ENCODE measurements at places on chromosomes 3 and 15. TPM values are rescaled to one million over a fixed set of nuclear protein-coding genes. Genes with fewer than 3 reads are reported as not detected.

CADM2 gene
- total RNA-seq: 34.7 TPM

DNA sequence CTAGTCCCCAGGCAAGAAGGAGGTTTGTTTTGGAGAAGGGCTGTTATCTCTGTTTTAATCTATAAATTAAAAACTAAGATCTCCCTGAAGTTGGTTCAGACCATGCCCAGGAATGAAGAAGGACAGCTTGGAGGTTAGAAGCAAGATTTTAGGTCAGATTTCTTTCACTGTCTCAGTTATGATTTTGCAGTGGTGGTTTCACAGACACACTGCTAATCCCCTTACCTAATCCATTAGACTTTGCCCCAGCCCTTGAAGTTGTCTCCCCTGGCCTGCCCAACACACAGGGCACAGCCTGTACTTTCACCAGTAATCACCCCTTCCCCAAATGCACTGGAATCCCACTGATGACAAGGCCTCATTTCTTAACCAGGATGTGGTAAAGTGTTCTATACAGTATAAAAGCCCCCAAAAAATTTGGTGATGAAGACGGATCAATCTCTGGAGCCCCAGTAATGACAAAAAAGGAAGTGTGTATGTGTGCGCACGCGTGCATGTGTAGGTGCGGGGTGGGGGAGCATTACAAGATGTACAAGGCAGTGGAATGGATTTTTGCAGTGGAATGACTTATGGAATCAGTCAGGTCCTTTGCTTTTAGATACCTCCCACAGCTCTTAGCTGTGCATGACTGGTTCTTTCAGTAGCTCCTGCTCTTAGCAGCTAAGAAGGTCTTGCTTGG is 73.1 kb upstream of the TERB2 start:
- no peak for DNase-seq

CFAP92 gene
- total RNA-seq: 1.1 TPM

GRCh38 chr15:70050441-70050840 is 47.3 kb downstream of the TLE3 start:
- DNase-seq: no peak

DNA sequence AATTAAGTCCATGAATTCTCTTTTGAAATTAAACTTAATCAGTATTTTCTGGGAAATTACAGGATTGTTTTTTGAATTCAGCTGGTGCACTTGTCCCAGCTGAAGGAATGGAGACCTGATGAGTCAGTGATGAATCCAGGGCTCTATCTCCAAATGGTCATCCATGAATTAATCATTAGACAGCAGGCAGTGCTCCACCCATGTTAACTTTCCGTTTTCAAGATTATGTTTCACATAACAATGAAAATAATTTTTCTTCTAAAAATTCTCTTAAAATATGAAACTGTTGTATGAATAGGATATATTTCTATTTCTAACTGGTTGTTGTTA is 13.9 kb upstream of the PAQR9 start:
- no peak for DNase-seq

DNA sequence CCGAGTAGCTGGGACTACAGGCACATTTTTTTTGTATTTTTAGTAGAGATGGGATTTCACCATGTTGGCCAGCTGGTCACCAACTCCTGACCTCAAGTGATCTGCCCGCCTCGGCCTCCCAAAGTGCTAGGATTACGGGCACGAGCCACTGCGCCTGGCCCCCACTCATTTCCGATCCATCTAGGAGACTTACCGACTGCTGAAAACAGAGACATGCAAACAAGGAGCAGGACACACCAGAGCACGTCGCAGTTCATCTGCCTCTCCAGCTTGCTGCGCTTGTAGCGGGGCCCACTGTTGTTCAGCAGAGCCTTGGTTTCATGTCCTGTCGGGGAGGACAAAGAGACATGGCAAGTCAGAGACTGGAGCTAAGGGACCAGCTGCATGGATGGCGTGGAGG is 137.4 kb downstream of the ATP10A start:
- no peak for DNase-seq

CIDEC gene
- 1,481 TPM for total RNA-seq

GRCh38 chr15:85976986-85977385 is 102.7 kb upstream of the AGBL1 start:
- no peak for DNase-seq

DNA sequence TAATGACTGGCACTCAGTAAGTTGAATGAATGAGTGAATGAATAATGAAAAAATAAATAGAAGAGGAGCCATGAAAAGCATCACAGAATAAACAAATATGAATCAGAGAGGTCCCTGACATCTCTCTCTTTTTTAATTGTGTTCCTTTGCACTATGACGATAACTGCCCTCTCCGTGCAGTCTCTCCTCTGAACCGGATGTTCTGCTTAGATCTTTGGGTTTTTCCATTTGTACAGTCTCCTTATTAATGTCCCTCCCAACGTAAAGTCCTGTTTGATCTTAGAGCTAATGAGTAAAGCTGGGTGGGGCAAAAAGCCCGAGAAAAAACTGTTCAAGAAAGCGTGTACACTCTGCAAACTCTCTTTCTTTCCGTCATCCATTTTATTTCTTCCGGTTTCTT is 28.3 kb upstream of the BHLHE40 start:
- no peak for DNase-seq

GRCh38 chr3:153277029-153277428 is 115.0 kb downstream of the RAP2B start:
- DNase-seq: no peak

TIMMDC1 gene
- 40.7 TPM for total RNA-seq

MOBP gene
- total RNA-seq: not detected

Data from omental fat pad (tissue), 4 donors.